ENCODE measurements at places on chromosomes 2 and 18.

DNA sequence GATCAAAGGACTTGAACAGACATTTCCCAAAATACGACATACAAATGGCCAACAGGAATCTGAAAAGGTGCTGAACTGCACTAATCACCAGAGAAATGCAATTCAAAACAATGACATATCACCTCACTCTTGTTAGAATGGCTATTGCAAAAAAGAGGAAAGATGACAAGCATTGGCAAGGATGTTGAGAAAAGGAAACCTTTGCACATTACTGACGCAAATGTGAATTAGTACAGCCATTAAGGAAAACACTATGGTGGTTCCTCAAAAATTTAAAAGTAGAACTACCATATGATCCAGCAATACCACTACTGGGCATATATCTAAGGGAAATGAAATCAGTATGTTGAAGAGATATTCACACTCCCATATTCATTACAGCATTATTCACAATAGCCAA is 57.7 kb upstream of the ASPRV1 start:
- DNase-seq: no peak

- no peak for DNase-seq
Measured at GRCh38 chr2:46825939-46826568, 89.6 kb downstream of the MCFD2 start.

DNA sequence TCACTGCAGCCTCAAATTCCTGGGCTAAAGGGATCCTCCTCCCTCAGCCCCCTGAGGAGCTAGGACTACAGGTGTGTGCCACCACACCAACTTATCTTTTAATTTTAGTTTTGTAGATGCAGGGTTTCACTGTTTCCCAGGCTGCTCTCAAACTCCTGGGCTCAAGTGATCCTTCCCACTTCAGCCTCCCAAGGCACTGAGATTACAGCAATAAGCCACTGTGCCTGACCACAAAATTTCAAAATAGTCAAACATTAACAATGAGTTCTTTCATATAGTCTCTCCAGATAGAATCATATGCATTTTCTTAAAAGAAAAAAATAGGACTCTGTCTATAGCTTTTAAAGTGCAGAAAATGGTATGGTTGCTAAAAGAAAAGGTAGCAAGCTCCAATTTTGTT is 24.9 kb upstream of the PID1 start:
- DNase-seq: no peak

DNA sequence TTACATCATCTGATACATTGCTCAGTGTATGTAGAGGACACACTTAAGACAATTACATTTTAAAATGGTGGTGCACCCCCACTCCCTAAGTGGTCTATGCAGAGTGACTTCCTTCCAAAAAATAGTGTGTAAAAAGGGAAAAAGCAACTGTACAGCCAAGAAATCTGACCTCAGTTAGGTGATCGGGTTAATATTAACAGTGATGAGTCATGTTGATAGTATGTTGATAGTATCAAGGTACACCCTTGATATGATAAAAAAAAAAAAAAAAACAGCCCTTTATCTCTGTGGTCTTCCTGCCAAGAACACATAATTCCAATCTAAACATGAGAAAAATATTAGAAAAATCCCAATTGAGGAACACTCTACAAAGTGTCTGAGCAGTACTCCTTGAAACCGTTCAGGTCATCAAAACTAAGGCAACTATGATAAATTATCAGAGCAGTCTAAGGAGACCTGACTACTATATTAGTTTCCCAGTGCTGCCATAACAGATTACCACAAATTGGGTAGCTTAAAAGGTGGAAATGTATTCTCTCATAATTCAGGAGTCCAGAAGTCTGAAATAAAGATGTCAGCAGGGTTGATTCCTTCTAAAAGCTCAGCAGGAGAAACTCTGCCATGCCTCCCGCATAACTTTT is 171.9 kb downstream of the ARHGAP28 start:
- no peak for DNase-seq

- no peak for DNase-seq
Measured at GRCh38 chr2:45821558-45822271, 170.2 kb downstream of the PRKCE start.

Measured in bone marrow (tissue), 2 donors.